Eye (tissue), 1 donor: ENCODE measurements at places on chromosomes 7 and 10.
A peak's percentile ranks its signal among the peaks of the same experiment; 100 is the strongest.

DNA sequence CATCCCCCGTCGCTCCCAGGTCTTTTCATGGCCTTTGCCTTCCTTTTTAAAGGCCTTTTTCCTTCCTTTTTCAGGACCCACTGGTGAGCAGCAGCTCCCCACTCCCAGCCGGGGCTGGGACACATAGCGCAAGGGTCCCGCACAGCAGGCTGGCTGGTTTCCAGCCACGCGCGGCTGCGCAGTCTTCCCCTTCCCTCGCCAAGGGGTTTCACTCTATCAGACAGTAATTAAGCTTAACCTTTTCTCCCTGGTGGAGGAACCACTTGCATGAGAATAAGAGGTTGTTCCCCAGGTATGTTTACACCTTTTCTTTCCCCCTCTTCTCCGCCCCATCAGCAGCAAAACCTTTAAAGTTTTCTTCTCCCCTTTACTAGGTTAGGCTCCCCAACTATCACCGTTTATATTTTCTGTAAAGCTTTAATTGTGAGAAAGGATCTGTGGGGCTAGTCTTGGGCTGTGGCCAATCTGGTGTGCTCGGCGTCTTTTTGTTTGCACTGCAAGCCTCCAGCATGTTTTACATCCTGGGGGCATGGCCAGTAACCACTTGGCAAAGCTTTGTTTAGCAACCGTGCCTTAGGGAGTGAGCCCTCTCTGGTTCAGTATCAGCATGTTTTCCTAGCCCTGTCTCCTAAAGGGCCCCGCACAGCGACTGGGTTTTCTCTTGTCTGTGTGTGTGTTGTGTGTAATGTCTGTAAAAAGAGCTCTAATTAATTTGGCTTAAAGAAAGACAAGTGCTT is 219.6 kb downstream of the PHF14 start:
- peak; percentile 47 for DNase-seq

DNA sequence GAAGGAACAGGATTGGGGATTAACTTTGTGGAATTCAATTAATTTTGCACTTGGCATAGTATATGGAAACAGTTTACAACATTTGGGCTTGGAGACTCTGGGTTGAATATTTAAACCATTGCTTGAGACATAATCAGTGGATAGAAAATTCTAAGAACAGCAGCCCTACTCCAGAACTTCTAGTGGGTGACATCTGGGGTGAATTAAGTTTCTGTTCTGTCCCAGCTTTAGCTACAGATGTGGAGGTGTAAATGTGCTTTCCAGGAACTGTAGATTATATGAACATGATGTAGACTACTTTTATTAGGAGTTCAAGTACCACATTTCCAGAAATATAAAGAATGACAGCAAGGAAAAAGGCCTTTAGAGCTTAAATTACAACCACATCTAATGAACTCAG is 51.9 kb upstream of the SKAP2 start:
- DNase-seq: peak; percentile 21

DNA sequence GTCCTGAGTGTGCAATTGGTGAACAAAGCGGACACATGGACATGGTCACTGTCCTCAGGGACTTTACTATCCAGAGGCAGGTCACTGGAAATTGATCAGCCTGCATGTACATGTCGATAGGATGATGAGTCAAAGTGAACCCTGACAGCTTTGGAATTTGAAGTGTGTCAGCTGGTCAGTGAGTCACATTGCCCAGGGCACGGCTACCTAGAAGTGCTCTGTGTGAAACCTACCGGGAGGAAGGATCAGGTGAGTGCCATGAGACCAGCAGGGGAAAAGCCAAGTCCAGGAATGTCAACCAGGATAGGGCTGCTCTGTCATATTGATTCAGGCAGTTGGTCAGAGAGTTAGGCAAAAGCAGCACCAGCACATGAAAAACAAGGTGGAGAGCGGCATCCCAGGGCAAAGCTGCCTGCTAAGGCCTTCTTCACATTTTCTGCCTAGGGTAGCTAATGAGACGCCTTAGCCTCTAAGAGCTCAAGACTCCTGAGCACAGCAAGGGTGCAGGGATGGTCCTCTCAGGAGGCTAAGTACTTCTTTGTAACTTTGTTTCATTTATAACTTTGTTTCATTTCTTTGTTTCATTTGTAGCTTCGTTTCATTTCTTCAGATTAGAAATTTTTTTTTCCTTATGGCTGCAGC is 19.4 kb upstream of the PDCD4 start:
- DNase-seq: no peak

DNA sequence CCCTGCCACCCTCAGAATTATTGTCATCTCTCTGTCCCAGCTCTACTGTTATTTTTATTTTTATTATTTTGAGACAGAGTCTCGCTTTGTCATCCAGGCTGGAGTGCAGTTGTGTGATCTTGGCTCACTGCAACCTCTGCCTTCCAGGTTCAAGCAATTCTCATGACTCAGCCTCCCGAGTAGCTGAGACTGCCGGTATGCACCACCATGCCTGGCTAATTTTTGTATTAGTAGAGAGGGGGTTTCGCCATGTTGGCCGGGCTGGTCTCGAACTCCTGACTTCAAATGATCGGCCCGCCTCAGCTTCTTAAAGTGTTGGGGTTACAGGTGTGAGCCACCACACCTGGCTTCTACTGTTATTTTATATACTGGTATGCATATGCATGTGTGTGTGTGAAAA is 11.0 kb downstream of the CALHM2 start:
- DNase-seq: no peak

DNA sequence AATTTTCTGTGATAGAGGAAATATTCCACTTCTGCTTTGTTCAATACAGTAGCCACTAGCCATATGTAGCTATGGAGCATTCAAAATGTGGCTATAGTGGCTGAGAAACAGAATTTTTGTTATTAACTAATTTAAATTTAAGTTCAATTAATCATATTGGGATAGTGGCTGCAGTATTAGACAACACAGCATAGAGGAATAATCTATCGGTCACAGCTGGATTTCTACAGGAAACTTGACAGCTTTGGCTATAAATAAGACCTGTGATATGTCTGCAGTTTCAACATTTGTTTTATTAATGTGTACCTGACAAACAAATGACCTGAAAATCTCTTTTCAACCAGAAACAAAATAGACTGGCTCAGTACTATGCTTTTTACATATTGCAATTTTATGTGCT is 953.2 kb downstream of the CNTNAP2 start:
- no peak for DNase-seq

DNA sequence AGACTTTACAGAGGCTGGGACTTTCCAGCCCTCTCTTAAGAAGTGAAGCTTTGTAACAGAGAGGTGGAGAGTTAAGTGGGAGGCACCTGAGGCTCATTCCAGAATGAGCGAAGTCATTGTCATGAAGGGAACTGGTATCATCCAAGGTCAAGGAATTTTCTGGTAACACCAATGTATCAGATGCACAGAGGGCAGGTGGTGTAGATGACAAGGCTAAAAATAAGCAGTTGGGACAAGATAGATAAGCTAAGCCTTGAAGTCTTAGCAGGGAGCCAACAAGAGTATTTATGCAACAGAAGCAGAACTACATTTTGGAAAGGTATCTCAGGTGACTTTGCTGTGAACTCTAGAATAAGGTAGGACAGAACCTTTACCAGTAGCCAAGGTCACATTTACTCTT is 257.0 kb upstream of the AUTS2 start:
- DNase-seq: no peak

DNA sequence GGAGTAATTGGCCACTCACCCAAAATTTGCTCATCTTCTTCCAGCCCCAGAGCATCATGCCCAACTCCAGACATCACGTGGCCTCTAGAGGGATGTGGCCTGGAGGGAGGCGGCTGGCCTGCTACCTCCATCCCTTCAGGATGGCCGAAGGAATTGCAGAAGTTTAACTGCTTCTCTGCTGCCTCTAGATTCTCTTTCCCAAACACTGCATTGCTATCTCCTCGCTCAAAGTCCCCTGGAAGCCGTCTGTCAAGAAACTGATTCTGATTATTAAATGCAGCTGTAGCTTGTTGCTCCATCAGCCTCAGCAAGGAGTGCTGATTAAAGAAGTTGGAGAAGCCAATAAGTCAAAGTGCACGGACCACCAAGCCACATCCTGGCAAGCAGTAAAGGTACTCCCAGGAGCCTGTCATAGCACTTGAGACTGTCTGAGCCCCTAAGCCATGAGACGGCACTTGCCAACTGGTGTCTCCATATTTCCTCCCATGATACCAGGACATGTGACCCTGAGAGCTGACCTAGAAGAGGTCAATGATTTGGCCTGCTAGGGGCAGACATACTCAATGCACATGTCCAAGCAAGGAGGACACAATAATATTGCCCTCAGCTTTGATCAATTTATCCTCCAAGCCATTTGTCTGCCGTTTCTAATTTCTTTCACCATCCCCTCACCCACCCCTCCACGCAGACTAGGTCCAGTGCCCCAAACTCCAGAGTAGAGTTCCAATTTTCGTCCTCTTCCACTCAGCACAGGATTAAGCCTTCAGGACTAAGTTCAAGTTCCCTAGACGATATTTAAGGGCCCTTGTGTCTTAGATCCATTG is 84.2 kb downstream of the TBXAS1 start:
- DNase-seq: no peak
